ENCODE measurements at places on chromosomes 13 and 19.

DNA sequence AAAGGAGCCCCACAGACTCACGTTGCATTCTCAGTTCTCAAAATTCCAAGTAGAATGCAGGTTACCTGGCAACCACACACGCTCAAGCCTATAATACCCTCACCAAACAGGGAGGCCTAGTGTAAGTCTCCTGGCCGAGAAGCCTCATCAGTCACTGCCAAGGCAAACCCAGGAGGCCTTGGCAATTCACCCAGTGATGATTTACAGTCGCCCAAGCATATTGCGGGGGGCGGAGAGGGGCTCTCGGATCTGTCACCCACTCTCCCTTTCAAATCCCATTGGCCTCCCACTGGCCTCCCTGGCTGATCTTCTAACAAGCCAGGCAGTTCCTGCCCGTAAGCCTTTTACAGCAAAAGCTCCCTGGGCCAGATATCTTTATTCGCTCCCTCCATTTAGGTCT is 1.1 kb downstream of the AKAP8L start:
- no peak for DNase-seq

DNA sequence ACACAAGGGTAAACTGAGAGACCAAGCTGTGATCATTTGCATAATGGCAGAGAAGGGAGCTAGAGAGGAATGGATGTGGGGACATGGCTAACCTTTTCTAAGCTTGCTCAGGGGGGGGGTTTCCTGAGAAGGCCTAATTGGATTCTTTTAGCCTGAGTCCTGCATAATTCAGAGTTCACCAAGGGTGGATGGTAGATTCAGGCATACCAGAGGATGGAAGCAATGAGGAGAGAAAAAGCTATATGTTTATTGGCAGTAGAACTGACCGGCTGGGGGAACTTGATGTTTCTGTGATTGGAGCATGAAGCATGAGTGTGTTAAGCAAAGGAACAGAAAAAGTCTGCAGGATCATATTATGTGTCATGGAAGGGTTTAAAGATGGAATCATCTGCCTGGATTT is 65.9 kb upstream of the KLF12 start:
- no peak for DNase-seq

DNA sequence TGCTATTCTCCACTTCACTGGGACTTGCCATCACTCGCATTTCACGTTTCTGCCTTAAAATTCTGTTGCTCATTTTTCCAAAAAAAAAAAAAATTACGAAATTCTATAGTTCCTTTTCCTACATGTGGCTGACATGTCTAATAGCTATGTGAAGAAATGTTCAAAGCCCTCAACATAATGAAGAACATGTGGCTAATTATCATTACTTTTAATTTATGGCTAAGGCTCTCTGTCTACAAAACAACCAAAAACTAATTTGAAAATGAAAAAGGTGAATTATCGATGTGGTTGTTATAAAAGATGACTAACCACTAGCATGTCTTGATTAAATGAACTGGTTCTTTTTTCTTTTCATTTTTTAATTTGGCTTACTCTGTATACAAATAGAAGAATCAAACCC is 940.0 kb downstream of the EFNB2 start:
- no peak for DNase-seq

DNA sequence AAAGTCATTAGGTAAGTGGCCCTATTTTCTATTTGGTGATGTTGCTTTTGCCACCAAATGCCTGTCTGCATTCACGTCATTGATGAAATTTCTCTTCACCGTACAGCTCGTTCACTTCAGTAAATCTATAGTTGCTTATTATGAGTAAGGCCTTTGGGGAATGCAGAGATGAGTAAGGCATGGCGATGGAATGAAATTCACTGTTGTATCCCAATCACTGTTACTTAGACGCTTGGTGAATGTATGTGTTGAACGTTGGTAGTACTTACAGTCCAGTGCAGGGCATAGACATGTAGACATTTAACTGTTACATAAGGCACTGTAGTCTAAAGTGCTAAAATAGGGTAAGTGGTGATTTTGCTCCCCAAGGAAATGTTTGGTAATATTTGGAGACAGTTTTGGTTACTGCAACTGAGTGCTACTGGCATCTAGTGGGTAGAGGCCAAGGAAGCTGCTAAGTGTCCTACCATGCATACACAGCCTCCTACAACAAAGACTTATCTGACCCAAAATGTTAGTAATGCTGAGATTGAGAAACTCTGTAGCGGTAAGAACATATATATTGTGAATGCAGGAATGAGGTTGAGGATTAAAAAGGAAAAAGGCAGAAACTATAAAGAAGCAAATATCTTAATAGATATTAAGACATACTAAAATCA is 5.8 kb downstream of the AKAP11 start:
- DNase-seq: no peak

GRCh38 chr19:42293540-42293939 is 8.4 kb upstream of the PRR19 start:
- no peak for DNase-seq

DNA sequence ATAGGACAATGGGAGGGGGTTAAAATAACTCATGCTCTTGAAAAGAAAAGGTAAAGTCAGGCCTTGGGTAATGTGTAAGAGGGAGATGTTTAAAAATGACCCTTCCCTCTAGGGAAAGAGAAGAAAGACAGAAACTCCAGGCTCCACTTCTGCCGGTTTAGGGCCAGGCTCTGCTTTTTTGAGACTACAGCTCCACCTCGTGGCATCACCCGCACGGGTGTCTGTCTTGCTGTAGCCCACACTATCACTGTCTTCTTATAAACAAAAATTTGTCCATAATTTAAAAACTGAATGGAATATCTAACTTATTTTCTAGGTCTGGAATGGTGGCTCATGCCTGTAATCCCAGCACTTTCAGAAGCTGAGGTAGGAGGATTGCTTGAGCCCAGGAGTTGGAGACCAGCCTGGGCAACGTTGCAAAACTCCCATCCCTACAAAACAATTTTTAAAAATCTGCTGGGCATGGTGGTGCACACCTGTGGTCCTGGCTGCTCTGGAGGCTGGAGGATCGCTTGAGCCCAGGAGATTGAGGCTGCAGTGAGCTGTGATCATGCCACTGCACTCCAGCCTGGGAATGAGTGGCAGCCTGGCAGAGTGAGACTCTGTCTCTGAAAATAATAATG is 65.1 kb upstream of the GTF3A start:
- DNase-seq: peak; percentile 44

GRCh38 chr13:89790696-89791095 is 1556.8 kb upstream of the MIR17HG start:
- DNase-seq: no peak

DNA sequence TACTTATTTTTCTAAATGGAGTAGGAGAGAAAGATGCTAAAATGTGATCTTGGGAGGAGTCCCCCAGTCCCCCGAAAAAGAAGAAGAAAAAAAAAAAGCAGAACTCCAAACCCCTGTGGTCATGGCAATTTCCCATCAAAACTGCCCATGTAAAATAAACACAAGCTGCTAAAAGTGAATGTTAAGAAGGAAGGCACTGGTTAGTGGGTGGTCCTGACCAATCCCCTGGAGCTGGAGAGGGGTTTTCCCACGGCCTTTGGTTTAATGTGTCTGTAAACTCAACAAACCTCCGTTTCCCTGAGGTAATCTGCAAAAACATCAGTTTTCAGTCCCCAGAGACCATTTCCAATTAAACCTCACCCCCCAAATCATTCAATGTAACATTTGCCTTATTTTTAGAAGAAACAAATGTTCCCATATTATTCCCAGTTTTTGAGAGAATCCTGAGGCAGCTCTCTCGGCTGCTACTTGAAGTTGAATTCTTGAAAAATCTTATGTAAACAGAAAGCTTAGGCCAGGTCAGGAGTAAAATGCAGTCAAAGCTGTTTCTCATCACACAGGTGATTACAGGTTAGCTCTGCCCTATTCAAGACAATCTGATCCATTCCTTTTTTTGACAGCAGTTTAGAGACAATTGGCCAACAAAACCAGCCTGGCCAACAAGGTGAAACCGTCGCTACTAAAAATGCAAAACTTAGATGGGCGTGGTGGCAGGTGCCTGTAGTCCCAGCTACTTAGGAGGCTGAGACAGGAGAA is 17.0 kb downstream of the RAB3D start:
- no peak for DNase-seq

DNA sequence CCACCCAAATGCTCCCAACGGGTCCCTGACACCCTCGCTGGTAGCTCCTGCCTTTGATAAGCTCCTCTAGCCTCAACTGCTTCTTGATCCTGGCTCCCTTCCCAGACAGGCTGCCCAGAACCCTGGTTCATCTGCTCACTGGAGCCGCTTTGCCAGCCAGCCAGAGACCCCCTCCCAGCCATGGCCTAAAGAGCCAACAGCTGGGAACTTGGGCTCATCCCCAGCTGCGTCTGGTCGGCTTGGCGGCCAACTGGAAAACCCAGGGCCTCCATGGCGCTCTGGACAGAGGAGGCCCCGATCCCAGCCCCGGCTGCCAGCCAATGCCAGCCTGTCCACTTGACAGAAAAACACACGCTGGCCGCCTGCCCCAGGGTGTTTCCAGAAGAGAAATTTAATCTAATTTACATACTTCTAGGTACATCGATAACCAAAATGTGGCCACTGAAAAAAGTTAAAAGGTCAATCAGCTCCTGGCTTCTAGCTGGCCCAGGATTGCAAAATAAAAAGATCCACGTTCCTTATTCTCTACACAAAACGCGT is 3.0 kb upstream of the AKAP8L start:
- DNase-seq: no peak

- no peak for DNase-seq
These were observed 74.5 kb downstream of the GGACT start for GRCh38 chr13:100513987-100514670.

DNA sequence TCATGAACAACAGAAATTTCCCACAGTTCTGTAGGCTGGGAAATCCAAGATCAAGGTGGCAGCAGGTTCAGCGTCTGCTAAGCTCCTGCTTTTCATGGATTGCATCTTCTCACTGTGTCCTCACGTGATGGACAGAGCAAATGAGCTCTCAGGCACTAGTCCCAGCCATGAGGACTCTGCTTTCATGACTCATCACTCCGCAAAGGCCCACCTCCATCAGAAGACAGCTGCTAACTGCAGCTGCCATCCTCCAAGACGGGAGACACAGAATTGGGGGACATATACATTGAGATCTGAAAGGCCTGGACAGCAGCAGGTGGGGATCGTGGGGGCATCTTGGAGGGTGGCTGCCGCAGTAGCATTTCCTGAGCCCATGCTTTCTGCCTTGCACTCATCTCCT is 44.4 kb upstream of the SPATA13 start:
- DNase-seq: no peak

DNA sequence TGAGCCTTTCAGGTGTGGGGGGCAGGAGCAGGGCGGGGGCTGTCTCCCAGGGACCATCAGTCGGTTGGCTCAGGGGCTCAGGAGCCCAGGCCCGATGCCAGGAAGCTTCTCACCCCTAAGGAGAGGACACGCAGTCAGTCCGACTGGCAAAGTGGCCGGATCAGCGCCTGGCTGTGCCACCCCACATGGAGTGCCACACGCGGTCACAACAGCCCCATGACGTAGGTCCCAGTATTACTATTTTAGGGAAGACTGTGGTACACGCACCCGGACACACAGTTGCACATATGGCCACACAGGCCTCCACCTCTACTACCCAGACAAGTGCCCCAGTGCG is 29.3 kb upstream of the GRTP1 start:
- no peak for DNase-seq

DNA sequence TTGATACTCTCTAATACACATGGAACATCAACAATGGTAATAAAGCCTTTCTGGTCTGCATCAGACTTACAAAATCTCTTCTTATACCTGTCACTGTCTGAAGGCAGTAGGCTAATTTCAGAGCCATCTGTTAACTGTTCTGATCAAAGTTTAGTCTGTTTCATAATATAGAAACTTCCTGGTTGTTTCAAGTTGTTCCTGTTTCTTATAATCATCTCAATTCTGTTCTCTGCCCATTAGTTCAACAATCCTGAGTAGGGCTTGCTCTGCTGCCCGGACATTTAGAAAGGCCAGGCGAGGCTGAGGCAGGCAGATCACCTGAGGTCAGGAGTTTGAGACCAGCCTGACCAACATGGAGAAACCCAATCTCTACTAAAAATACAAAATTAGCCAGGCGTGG is 5.4 kb upstream of the ZSCAN5A start:
- no peak for DNase-seq

- DNase-seq: no peak
These were observed 14.1 kb upstream of the PRKD2 start for GRCh38 chr19:46731007-46731501.

DNA sequence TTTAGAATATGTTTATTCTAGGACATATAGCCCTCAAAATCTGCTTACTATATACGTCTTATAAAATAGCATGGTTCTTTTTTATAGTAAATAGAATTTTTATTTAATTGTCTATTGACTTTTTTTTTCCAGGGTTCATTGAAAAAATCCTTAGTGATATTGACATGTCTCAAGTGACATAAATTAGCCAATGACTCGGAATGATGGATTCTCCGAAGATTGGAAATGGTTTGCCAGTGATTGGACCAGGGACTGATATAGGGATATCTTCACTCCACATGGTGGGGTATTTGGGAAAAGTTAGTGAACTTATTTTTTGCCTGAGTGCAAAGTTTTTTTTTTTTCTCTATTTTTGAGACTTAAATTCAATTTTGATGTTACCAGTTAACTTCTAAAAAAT is 3.2 kb downstream of the USPL1 start:
- no peak for DNase-seq

- DNase-seq: no peak
These were observed at the start of gene SIGLEC12 for GRCh38 chr19:51501594-51502263. Gene SIGLEC12 (minus strand): TSS chr19:51501800. CDS start chr19:51501733, 67 bp downstream.

GRCh38 chr13:98629055-98629454 is 52.1 kb upstream of the STK24 start:
- DNase-seq: no peak

DNA sequence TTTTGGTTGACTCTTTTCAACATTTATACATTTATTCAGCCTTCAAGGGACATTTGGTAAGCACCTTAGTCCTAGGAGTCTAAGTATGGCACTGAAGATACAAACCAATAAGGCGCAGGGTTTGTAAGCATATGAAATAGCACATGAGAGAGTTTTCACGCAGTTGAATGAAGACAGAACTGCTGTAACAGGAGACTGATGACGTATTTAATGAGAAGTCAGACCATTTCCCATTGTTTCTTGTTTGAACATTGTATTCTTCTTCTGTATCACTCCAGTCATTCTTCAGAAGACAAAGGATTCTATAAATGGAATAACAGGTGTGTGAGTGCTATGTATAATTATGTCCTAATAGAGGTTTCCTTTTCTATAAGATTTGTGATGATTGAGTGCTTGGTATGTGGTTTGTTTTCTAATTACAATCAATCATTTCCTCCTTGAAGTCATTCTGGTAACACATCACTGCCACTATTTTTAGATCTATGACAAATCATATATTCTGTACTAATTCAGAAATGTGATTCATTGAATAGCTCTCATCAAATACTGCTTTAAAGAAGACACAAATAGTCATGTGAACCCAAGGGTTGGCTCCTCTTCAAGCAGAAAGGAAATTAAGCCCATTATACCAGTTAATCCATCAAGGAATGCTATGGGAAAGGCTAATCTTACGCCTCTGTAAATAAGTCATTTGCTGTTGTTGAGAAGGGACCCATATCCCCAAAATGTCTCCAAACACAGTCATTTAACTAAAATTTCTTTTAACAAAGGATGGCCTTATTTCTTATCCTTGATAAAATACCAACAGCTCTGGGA is 222.8 kb upstream of the NBEA start:
- no peak for DNase-seq

GRCh38 chr19:41106177-41106576 is 8.1 kb upstream of the CYP2F1 start:
- no peak for DNase-seq
